ENCODE measurements at places on chromosomes 16 and 17. TPM values are rescaled to one million over a fixed set of nuclear protein-coding genes. Genes with fewer than 3 reads are reported as not detected.

- no peak for DNase-seq
Observed at GRCh38 chr16:65991149-65991701, 375.3 kb upstream of the CDH5 start.

DNA sequence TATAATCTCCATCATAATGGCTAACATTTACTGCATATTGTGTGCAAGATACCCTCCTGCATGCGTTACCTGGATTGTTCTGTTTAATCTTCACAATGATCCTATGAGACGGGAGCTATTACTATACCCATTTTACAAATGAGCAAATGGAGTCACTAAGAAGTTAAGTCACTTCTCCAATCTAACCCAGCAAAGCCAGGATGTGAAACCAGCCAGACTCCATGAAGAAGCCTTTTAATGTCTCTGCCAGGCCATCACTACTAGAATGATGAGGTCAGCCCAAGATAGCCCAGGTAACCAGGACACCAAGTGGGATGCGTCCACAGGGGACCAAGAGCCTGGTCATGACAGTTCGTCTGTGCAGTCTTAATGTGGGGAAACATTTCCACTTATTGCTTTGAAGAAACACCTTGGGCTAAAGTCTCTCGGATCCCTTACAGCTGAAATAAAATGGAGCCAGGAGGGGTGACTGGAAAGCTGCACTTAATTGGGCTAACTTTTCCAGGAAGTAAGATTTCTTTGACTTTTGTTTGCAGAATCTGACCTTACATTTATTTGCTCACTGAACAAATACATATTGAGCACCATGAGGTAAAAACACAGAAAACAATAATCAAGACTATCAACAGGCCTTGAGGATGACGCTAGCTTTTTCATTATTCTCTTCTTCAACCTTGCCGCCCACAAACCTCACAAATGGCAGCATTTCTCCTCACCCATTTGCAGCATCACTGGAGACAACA lies 926 bp upstream of the SHCBP1 start:
- no peak for DNase-seq

- no peak for DNase-seq
Observed at GRCh38 chr16:1564325-1564724, 30.9 kb downstream of the TMEM204 start.

DNA sequence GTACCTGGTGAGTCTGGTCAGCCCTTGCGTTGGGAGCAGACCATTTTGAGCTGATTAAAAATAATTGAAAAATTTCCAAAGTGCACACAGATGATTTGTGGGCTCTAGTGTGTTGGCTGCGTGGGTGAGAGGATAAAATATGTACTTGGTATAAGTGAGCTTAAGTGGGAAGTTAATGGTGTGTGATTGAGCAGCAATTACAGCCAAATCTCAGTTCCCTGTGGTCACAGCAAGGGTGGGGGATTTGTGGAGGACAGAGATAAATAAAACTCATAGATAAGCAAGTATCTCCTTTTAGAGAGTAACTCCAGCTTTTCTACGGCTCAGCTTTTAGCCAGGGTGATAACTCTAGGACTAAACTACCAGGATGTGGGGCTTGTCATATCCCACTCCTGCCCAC lies 390.4 kb downstream of the UTP18 start:
- no peak for DNase-seq

- no peak for DNase-seq
Observed at GRCh38 chr16:21704733-21705132, 41.0 kb downstream of the OTOA start.

GRCh38 chr16:30382111-30382881 lies at the start of gene SEPTIN1:
SEPTIN1 (minus strand) TSS chr16:30382561; CDS start chr16:30382542, 19 bp downstream.
- DNase-seq = peak; percentile 59

DNA sequence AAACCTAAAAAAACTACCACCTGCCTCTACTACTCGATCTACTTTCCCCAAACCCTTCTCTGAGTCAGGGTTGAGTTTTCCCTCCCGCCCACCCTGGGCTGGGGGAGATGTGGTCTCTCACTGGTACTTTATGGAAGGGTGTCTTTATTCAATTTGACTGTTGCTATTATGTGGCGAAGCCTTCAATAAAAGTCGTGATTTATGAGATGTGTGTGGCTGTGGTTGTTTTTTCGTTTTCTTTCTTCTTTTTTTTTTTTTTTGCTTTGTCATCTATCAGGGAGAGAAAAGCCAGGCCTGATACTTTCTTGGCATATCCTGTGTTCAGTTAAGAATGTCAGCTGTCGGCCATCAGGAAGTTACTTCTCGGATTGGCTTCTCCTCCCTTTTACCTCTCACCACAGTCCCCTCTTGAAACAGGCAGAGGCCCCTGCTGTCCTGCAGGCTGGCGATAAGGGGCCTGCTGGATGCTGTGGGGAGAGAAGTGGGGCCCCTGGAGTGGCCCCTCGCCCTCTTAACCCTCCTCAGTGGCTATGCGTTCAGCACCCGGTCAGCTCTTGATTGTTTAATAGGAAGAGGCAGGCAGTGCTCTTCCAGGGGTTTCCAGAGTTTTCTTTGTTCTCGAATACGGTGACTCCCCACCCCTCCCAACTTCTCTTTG lies 123.0 kb downstream of the MSI2 start:
- no peak for DNase-seq

Gene SMIM36
- total RNA-seq = not detected

Measured in Right ventricle myocardium inferior (tissue), 1 donor.